ENCODE measurements at places on chromosomes 5 and 9.

DNA sequence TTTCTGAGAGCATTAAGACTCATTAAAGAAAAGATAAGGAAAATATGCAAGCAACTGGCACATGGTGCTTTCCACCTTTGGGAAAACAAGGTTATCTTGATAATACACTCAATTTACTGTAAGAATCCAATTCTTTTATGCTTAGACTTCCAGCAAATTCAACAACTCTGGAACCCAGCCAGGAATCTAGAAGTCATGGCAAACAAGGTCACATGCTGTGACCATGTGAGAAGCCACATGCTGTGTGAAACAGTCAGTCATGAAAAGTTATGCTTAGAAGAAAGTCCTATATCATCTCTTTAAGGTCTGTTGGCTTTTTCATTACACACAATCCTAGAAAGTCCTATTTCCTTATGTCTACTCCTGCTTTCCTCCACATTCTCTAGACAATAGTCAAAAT is 581.8 kb upstream of the C9orf72 start:
- no peak for DNase-seq

GRCh38 chr9:78575081-78575480 is 278.2 kb downstream of the PSAT1 start:
- no peak for DNase-seq

- no peak for DNase-seq
These were observed 11.0 kb downstream of the BSPRY start for GRCh38 chr9:113360242-113360842.

DNA sequence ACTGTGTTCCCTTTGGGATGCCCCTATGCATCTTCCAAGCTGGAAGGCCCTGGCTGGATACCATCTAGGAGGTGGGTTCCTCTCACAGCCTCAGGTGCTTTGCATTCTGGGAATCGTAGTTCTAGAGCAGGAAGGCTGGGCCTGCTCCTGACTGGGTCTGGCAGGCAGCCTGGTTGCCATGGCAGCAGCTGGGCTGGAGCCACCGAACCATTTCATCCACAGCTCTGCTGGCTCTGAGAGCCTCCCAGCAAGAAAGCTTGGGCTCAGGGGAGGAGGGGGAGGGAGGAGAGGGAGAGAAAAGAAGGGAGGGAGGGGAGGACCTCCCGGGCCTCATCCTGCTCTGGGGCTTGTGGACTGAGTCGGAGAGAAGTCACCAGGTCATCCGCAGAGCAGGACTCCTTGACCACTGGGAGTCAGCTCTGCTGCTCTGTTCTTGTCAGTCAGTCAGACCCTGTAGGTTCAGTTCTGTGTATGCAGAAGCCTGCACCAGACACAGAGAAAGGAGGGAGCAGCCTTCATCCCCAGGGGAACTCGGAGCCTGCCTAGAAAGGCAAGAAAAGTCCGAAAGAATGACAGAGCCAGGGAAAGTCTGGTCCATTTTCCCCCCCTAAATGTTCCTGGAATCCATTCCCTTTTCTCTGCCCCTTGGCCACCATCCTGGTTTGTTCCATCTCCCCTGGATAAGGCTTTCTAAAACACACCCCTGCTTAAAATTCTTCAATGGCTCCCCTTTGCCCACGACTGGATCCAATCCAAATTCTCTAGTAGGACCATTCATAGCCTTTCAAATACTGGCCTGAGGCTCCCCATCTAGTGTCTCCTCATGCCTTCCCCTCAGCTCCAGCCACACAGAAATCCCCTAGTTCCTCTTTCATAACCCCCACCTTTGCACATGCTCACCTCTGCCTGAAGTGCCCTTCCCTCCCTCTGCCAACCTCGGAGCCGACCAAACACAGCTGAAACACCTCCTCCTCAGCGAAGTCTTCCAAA is 65.4 kb upstream of the ARAP3 start:
- peak; percentile 73 for DNase-seq

DNA sequence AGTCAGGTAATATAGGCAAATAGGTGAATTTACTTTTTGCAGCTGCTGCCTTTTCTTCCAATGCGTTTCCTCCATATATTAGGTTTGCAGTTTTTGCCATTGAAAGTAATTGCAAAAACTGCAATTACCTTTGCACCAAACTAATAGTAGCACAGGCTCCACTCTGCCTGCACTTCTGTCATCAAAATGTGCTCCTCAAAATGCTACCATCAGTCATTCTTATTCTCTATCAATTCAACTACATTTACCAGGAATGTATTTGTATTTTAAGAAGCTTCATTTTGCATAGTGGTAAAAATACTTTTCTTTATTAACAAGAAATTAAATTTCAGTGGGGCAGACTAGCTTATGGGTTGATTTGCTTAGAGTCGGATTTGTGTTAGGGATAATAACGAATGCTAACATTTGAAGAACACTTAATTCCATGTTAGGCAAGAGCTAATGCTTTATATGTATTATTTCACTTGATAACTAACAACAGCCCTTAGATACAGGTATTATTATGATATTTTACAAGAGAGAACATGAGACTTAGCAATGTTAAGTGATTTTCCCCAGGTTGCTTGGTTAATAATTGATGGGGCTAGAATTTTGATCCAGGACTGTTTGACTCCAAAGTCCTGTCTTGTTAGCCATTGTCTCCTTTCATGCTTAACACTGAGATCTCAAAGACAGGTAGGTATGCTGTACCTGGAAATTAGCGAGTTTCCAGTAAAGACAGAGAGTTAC is 300.4 kb downstream of the MAN2A1 start:
- DNase-seq: no peak

GRCh38 chr5:170746961-170747340 is 36.6 kb upstream of the GABRP start:
- no peak for DNase-seq

DNA sequence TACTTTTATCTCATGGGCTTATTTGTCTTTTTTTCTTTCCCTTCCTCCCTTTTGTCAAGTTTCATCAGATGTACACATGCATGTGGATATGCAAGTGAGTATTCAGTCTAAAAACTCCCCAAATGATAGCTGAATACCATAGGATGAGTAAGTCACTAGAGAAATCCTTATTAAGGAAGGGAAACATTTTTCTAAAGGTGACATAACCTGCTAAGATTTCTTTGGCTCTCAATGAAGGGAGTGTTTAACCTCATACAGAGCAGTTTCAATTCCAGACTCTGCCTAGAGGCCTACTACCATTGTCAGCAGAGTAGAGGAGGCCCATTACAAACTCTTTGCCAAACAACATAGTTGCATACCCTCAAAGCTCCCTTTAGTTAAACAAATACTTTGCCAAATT is 192.4 kb downstream of the ARHGEF28 start:
- no peak for DNase-seq

- DNase-seq: no peak
These were observed 568.9 kb downstream of the DMRTA1 start for GRCh38 chr9:23015557-23015956.

- no peak for DNase-seq
These were observed 96.1 kb downstream of the JAKMIP2 start for GRCh38 chr5:147686421-147686820.

GRCh38 chr9:112664531-112664930 is 53.4 kb downstream of the INIP start:
- DNase-seq: no peak

- no peak for DNase-seq
These were observed 9.0 kb upstream of the RAD23B start for GRCh38 chr9:107274096-107274495.

GRCh38 chr5:61409568-61409967 is 77.5 kb downstream of the ZSWIM6 start:
- no peak for DNase-seq

- no peak for DNase-seq
These were observed 59.1 kb downstream of the PFDN1 start for GRCh38 chr5:140243706-140244250.

DNA sequence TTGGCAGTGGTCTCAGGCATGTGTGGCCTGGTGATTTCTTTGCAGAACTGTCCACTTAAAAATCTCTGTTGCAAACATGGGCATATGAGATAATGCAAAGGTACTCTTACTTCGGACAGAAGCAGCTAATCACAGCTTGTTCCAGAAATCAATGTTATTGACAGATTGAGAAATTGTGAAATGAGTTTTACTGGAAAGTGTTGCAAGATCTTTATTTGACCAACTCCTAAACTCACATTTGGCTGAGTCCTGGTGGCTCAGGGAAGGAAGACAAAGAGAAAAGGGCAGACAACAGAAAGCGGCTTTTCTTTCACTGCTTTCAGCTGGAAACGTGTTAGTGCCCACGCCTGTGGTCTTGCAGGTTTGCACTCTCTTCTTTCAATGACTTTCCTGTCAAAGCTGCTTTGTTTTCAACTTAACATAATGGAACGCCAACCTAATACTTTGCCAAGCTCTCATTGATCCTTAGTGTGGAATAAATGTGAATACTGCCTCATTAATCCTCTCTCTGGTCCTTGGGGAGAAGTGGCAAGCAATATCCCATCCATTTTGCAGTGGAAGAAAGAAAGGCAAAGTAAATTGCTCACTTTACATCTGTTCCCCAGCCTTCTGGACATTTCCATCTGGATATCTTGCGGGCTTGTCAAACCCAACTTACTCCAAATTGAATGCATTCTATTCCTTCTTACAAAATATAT is 586.4 kb downstream of the LRRC70 start:
- DNase-seq: no peak

- no peak for DNase-seq
These were observed 272.7 kb downstream of the TRIM32 start for GRCh38 chr9:116959809-116960208.

- no peak for DNase-seq
These were observed 5.4 kb downstream of the ACTL7B start for GRCh38 chr9:108850293-108850897.

DNA sequence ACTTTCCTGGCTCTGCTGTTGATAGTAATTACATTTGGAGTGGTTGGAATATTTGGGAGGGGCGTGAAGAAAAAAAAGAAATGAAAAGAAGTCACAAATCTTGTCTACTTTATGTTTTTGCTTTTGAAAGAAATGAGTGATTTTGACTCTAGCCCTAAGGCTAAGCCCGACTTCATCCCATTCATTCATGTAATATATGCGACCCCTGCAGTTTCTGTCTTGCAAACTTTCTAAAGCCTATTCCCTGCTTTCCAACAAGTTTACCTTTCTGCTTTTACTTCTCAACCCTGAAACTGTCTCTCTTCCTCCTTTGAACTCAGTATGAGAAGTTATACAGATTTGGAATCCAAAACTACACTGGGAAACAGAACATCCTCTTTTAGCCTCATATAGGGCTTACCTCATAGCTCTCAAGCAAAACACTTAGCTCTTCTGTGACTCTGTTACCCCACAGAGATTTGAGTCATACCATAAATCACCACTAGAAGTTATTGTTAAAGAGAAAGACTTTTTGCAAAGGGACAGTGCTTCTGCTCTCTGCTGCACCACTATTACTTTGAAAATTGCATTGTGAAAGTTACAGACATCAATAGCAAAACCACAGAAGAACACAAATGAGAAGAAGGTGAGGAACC is 1.6 kb downstream of the CFAP95 start:
- no peak for DNase-seq

- DNase-seq: no peak
These were observed 59.2 kb downstream of the CDH18 start for GRCh38 chr5:19928562-19929421.

DNA sequence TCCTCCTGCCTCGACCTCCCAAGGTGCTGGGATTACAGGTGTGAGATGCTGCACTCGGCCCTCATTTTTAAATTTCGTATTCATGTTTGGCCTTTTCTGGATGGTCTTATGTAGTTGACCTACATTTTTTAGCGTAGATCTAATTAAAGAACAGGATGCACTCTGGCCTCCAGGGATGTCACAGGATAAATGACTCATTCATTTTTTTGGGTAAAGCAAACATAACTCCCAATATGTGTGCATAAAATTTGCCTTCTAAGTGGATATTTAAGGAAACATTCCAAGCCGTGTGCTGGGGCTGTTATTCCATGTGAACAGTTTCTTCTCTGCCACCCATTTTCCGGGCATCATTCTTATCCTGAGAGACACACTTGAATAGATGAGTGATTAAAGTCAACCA is 501.6 kb downstream of the IRX1 start:
- no peak for DNase-seq

DNA sequence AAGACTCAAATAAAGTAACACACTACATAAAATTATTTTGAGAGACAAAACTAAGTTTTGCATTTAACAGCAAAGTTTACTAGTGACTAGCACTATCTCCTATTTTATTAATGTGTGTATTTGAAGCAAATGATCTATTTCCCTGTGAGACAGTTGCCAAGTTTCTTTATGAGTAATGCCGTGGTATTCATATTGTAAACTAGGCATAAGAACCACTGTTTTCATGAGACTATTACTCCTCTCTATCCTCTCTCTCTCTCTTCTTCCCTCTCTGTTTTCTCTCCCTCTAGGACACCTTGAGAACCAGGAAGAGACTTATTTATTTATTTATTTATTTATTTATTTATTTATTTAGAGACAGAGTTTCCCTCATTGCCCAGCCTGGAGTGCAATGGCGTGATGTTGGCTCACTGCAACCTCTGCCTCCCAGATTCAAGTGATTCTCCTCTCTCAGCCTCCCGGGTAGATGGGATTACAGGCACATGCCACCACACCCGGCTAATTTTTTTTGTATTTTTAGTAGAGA is 61.1 kb downstream of the MLANA start:
- no peak for DNase-seq

DNA sequence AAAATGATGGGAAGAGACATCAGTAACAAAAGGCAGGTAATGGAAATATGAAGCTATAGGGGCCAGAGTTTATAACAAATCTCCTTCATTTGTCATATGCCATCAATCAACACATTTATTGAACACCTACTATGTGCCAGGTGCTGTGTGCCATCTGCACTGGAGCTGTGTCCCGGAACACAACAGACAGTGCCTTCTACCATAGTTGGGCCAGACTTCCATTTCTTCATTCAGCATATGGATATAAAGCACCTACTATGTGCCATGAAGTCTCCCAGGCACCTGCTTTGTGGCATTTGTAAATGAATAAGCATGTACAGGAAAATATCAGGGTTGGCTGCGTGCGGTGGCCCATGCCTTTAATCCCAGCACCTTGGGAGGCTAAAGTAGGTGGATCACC is 112.5 kb upstream of the ERCC6L2 start:
- no peak for DNase-seq

DNA sequence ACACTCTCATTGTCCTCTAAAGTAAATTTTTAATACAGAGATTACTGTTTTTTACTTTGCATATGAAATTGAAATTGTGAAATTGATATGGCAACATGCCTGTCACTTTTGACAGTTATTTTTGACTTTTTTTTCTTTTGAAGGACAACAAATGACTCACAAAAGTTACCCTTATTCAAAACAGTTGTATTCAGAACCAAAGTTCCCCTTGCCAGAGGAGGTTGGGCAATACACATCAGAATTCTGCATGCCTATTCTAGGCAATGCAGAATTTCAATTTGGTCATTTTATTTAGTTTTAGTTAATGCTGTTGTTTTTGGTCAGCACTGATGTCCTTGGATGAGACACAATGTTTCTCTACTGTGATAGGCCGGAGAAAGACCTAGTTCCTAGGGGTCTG is 299.1 kb upstream of the PRR16 start:
- no peak for DNase-seq

GRCh38 chr5:34031117-34031516 is 11.9 kb downstream of the C1QTNF3 start:
- no peak for DNase-seq

- DNase-seq: no peak
These were observed 171.8 kb upstream of the RAI14 start for GRCh38 chr5:34484216-34484920.

DNA sequence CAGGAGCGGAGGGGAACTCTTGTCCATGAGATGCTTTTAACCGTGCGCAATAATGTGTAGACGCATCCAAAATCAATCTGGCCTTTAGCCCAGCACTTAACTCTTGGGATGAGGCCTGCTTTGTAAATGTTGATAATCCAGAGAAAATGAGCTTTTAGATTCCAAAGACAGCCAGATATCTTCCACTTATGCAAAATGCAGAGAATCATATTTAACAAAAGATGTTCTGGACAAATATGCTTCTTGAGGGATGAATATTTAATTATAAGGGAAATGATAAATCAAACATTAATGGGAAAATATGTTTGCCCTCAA is 5.6 kb downstream of the S1PR3 start:
- no peak for DNase-seq
